ENCODE measurements at places on chromosomes 13 and 19. TPM values are rescaled to one million over a fixed set of nuclear protein-coding genes. Genes with fewer than 3 reads are reported as not detected.

Gene GPR42
- not detected for total RNA-seq

Gene SLC8A2
- total RNA-seq = 0.38 TPM

GRCh38 chr19:1214862-1215731 is 9.5 kb downstream of the STK11 start:
- DNase-seq = peak; percentile 53

Gene ZNF442
- 3.6 TPM for total RNA-seq

DNA sequence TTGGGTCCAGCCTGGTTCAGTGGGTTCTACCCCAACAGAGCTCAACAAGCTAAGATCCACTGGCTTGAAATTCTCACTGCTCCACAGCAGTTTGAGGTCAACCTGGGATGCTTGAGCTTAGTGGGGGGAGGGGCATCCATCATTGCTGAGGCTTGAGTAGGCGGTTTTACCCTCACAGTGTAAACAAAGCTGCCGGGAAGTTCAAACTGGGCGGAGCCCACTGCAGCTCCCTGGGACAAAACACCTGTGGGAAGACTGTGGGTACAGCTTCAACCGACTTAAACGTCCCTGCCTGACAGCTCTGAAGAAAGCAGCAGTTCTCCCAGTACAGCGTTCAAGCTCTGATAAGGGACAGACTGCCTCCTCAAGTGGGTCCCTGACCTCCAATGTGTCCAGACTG is 1161.9 kb downstream of the UQCRFS1 start:
- DNase-seq = no peak

GRCh38 chr19:38352611-38353010 is 17.0 kb downstream of the CATSPERG start:
- DNase-seq = no peak
